NCI-H82 (cell line): ENCODE measurements at places on chromosomes 11 and 22.

- DNase-seq = no peak
Measured at GRCh38 chr11:20658135-20658534, 11.3 kb upstream of the NELL1 start.

DNA sequence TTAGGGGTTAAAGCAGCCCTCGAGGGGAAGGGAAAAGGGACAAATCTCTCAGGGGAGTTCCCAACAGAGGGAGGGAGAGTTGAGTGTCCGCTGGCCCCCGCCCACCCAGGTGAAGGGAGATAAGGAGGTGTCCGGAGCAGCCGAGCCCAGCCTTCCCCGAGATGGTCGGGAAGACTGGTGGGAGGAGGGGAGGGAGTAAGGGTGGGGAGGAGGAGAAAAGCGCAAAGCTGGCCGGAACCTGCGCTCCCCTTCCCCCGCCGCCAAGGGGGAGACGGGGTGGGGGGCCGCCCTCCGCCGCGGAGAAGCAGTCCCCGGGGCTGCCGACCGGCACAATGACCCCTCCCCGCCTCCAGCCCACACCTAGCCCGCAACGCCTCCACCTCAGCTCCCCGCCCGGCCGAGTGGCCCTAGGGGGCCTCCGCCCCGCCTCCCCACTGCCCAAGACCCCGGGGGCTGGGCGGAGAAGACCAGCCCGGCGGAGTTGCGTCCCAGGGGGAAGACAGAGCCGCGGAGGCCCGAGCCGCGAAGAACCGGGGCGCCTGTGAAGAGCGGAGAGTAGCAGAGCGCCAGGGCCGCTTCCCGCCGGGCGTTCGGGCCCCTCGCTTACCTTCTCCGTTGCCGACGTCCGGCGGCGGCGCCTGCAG is 479 bp downstream of the RSF1 start:
- DNase-seq = peak; percentile 64

DNA sequence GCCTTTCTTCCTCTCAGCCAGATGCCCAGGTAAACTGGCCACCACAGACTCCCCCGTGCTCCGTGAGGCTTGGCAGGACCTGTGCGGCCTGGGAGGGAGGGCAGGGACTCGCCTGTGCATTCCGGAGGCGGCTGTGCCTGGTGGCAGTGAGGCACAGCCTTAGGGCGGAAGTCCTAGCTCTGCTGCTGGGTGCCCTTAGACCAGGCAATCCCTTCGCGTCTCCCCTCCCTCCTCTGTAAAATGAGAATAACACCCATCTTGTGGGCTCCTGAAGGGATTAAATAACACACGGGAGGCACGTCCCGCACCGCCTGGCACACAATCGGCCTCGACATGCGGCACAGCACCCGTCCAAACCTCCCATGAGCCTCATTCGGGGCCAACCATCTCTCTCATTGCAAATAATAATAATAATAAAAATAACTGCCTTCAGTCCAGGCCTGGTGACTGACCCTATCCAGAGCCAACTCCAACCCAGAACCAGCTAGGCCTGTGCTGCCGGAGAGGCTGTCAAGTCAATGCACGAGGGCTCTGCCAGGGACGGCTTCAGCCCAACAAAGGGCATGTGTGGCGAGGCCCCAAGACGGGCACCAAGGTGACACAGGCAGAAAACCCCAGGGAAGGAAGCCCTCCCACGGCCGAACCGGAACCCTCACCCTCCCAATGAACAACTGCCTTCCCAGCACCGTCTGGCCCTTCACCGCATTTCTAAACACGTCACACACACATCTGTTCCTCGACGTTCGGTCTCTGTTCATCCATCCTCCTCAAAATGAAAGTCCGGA is 8.2 kb downstream of the LTO1 start:
- DNase-seq = no peak

DNA sequence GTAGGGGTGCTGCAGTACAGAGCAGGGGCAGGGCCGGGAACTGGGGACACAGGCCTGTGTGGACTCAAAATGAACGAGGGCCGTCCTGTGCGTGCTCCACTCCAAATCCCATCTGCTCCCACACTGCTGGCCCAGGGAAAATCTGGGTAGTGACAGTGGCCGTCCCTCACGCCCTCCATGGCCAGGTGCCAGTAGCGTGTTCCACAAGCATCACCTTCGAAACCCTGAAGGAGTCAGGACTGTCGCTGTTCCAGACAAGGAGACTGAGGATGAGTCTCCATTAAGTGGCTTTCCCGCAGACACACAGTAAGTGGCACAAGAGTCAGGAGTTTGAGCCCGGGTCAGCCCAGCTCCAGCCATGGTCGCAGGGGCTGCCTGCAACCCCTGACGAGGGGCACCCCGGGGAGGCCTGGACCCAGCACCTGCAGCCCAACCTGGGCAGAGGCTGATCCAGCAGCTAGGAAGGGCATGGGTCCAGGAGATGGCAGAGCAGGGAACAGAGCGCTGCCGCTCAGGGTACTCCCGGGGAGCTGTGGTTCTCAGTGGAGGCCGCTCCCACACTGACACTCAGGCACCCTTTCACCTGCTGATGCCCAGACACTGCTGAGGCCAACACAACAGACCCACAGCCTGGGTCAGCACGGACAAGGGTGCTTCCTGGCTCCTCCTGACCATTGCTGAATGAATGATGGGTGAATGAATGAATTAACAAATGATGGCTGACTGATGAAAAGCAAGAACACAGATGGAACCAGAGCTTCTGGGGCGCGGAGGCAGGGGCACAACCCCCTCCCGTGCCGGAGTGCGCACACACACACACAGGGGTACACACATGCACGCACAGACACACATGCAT is 35.3 kb downstream of the IGF2 start:
- DNase-seq = no peak

DNA sequence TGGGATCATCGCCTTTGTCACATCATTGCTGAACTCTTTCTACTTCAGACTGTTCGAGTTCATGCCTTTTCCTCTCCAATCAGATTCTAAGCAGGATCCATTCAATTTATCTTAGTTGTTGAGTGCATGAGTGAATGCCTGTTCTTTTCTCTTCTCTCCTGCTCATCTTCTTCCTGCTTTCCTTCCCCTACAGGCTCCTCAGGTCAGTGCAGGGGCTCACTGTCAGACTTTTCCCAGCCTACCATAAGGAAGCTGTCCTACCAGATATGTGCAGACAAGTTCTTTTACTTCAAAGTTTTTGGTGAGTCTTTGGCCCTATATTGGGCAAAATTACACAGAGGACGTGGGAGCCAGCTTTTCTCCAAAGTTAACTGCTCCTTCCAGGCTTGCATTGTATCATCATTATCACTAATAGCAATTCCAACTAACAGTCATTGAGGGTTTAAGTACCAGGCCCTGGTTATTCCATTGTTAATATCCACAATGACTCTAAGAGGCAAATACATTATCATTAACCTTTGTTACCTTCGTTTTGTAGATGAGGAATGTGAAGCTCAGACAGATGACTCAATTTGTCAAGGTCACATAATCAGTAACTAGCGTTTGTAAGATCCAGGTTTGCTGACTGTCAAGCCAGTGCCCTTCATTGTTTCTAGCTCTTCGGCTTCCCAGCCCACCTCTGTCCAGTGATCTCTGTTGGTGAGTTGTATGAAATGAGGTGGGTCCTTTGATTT is 30.4 kb downstream of the OR6Q1 start:
- no peak for DNase-seq

GRCh38 chr22:16958475-16958874 is 49.5 kb downstream of the GAB4 start:
- DNase-seq = no peak

DNA sequence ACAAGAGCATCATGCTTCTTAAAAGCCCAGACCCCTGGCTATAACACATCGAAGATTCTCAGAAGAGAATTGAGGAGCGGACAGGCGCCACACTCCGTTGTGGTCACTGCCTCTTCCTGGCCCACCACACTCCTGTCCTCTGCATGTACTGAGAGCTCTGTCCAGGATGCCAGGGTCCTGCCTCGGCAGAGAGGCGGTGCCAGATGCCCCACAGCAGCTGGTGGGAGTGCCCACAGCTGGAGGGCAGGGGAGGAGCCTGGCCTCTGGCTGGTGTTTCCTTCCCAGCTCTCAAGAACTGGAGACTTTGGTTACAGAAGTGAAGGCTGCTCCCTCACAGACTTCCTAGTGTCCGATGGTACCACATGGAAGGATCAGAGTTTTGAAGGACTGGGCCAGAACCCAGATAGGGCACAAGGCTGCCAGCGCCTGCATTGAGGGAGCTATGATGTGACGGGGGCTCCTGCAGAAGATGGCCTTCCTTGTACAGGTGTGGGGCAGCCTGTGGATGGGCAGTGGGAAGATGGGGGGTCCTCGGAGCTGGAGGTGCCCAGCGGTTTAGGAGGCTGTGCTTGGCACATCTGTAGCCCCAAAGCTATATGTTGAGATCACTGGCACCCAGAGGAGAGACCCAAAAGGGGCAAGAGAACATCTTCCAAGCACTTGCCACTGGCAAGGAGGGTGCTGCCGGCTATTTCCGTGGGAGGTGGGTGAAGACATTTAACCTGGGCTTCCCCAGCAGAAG is 19.4 kb downstream of the RSPH14 start:
- no peak for DNase-seq

DNA sequence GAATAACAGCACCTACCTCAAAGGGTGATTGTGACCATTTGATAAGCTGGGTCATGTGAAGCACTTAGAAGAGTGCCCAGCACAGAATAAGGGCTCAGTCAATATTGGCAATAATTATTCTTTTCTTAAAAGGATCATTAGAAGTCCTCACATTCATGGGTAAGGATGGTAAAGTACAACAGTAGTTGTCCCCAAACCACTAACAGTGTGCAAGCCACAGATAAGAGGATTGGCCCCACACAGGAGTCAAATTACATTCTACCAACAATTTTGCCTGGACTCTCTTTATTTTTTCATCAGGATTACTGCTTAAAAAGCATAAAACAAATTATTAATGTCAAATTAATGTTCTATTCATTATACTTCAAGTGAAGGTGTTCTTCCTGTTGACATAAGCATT is 271.5 kb upstream of the PDGFD start:
- DNase-seq = no peak

GRCh38 chr11:130425156-130425555 is 3.3 kb downstream of the ADAMTS8 start:
- no peak for DNase-seq

DNA sequence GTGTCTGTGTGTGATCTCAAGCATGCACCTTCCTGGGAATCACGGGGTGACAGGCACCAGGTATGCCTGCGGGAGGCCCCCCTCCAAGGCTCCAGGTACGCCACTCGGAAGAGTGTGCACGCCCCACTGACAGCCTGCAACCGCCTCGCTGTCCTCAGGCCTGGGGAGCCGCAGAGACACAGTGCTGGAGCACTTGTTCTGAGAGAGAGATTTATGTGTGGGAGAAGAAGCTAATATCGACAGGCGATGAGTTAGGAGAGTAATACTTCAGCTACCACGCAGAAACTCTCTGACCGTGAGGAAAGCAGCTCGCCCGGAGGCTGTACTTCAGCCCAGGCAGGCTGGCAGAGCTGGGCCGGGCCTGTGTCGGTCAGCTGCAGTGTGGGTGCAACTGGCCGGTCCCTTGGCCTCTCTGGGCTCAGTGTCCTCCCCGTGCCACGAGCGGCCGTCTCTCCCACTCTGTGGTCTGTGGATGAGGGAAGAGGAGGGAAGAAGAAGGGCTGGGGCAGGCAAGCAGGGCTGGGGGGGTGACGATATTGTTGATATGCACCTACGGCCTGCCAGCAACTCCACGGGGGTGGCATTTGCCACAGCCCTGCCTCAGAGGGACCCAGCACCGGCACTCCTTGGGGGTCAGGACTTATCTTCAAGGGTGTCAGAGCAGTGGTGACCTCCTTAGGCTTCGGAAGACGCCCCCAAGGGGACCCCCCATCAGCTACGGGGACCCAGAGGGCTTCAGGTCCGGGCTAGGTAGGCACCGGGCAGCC is 7.3 kb downstream of the B3GAT1 start:
- DNase-seq = no peak

- DNase-seq = no peak
Measured at GRCh38 chr22:45638834-45639746, 32.5 kb upstream of the ATXN10 start.

GRCh38 chr11:57539342-57539741 is 1.9 kb downstream of the SMTNL1 start:
- DNase-seq = no peak

DNA sequence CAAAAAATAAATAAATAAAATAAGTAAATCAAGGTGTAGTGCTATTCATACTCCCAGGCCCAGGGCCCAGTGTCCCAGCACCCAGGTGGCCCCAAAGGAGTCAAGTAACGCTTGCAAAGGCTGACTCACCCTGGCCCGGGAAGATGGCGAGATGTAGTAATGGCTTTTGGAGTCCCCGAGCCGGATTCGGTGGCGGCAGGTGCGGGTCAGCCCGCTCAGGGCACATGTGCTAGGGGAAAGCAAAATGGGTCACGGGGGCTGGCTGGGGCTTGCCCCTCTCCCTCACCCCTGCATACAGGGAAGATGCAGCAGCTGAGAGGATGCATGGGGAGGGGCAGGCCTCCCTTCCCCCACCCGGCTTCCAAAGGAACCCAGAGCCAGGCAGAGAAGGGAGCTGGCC is 11.0 kb upstream of the FADS3 start:
- no peak for DNase-seq
